ENCODE measurements at places on chromosomes 7 and 10.

DNA sequence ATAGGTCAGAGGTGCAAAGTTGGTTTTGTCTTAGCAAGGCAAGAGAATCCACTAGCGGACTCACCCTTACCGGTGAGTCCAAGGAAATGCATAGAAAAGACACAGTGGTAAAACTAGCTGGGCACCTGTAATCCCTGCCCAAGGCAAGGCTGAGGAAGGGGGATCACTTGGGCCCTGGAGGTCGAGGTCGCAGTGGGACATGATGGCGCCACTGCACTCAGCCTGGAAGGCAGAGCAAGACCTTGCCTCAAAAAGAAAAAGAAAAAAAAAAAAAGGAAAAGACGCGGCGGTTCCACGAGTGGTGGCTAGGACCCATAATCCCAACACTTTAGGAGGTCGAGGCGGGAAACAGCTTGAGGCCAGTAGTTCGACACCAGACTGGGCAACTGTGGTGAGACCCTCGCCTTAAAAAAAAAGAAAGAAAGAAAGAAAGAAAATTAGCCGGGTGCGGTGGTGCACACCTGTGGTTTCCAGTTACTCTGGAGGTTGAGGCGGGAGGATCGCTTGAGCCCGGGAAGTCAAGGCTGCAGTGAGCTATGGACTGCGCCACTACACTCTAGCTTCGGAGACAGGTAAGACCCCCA lies 820 bp upstream of the OTUD1 start:
- no peak for DNase-seq

DNA sequence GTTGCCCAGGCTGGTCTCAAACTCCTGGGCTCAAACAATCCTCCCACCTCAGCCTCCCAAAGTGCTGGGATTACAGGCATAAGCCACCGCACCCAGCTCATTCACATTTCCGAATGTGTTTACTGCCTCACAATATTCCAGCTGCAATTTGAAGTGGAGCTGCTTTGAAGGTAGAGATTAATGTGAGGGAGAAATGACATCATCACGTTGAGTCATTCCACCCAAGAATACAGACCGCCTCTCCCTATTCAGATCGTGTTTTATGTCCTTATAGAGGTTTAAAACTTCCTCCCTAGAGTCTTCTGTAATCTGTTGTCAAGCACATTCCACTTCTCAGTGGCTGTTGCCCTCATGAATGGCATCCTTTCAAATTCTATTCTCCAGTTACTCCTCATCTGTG lies 100.4 kb upstream of the PDGFA start:
- DNase-seq = peak; percentile 54

- DNase-seq = peak; percentile 55
Observed at GRCh38 chr10:97612386-97612785, 20.9 kb downstream of the MORN4 start.

DNA sequence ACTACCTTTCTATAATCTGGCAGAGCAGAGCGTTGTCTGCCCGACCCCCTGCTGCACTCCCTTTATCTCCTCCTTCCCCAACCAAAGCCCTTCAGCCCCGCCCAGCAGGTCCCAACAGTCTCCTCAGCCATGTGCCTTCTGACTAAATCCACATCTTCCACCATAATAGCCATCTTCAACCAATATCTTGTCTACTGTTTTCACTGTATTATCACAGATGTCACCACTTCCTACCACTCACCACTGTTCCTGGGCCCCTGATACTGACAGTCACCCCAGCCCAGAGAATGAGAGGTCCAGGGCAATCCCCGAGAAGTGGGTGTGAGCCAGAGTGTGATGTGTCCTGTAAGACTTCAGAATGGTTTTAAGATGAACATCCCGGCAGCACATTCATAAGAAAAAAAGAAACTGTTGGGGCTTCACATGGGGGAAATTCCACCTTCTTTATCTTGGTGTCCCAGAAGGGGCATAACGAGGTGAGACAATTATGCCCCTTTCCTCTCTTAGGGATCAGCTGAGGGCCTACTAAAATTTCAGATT lies 25.3 kb downstream of the CCDC6 start:
- no peak for DNase-seq

DNA sequence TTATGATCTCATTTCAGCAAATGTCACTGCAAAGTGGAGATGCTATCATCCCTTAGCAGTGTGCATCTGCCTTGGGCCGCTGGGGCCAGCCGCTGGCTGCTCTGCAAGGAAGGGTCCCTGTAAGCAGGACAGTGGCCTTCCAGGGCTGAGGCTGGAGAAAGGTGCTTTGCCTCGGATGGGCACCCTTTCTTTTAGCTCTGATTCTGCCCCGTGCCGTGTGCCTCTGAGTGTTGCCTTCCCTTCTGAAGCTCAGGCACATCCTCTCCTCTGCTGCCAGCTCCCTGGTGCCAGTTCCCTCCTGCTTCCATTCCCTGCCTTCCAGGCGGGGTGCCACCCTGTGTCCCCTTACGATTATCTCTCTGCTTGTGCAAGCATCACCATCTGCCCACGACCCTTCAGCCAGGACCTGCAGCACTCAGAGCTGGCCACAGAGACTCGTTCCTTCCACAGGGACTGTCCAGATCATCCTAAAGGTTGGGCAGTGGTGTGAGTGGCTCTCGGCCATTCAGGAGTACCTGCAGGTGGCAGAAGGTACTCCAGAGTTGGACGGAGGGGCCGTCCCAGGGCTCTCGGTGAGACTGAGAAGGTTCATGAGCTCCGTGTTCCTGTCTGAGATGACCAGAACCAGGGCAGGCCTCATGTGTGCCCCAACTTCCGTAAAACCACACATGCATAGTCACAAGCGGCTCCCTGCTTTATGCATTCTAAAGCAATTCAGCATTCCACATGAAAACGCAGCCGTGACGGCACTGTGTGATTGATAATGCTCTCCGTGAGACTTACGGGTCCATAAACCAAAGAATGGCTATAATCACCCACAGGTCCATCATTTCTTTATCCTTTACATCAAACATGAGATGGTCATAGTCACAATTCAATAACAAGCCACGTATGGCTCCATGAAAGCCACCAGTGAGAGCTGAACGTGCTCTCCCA lies 371.4 kb downstream of the DNAJB6 start:
- DNase-seq = no peak

DNA sequence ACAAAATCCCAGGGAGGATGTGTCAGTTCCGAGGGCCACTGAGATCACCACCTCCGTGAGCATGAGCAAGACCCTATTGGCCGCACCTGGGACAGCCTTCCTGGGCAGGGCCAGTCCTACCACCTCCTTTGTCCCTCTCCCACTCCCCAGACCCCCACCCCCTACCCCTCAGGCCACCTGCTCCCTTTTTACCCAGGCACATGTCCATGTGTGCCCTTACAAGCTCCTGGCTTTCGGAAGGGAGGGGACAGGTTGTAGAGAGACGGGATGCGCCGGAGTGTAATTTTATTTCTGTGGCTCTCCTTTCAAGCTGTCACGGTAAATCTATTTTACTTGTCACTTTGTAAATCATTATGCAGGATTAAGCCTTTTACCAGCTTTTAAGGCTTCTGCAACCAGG lies 20.9 kb downstream of the ZMIZ1 start:
- no peak for DNase-seq

GRCh38 chr10:123132576-123133477 lies 2.9 kb upstream of the HMX3 start:
- DNase-seq = peak; percentile 79

DNA sequence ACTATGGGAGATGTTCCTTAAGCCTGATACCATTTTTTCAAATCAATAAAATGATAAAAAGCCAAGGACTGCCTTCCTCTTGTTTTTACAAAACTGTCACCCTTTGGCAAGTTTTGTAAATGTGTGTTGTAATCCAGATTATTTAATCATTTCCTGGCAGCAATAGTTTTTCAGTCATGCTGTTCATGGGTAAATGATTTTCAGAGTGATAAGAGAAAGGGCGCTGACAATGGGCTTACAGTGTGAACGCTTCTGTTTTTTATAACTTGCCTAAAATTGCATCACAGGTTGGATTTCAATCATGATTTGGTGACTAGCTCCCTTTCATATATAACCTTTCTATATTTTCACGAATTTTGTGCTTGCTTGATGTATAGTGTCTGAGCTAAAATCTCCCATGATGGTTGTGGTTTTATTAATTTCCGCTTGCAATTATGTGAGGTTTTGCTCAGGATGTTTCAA lies 19.0 kb upstream of the DMBT1 start:
- DNase-seq = no peak

- no peak for DNase-seq
Observed at GRCh38 chr7:22642454-22642853, 84.5 kb upstream of the IL6 start.

- no peak for DNase-seq
Observed at GRCh38 chr10:494556-494955, 194.9 kb downstream of the DIP2C start.

GRCh38 chr10:62587011-62587410 lies 212.8 kb downstream of the ZNF365 start:
- no peak for DNase-seq

- peak; percentile 74 for DNase-seq
Observed at GRCh38 chr10:73096041-73096448, 621 bp downstream of the P4HA1 start.

- peak; percentile 80 for DNase-seq
Observed at GRCh38 chr10:91409869-91410637, at the start of gene HECTD2. Gene HECTD2, plus strand, starts transcription at chr10:91410344. Its CDS starts 95 bp downstream, at chr10:91410439.

GRCh38 chr7:115135769-115136410 lies 214.0 kb downstream of the MDFIC start:
- DNase-seq = no peak

- no peak for DNase-seq
Observed at GRCh38 chr7:146479040-146479439, 362.4 kb downstream of the CNTNAP2 start.

- no peak for DNase-seq
Observed at GRCh38 chr10:80187060-80187459, 18.3 kb downstream of the ANXA11 start.

- DNase-seq = no peak
Observed at GRCh38 chr10:127310430-127310829, 114.0 kb upstream of the INSYN2A start.

GRCh38 chr7:35725280-35725680 lies 30.3 kb upstream of the HERPUD2 start:
- DNase-seq = no peak

- DNase-seq = no peak
Observed at GRCh38 chr10:51425431-51425830, 274.0 kb downstream of the CSTF2T start.
